ENCODE measurements at places on chromosomes 13 and 19.

DNA sequence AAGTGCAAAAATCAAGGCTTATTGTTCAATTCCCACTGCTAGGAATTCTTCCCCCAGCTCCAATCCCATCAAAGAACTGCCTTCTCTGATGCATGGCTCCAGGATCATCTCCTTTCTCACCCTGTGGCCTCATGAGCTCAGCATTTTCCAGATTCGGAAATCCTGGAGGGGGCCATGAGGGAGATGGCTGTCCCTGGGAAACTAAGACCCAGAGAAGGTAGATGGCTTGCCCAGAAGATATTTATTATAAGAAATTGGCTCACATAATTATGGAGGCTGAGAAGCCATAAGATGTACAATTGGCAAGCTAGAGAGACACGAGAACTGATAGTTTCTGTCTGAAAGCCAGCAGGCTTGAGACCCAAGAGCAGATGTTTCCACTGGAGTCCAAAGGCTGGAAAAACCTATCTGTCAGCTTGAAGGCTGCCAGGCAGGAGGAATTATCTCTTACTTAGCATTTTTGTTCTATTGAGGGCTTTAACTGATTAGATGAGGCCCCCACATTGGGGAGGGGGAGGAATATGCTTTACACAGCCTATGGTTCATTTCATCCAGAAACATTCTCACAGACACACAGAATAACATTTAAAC, 58.6 kb downstream of the GADD45B start:
- no peak for DNase-seq

GRCh38 chr13:107999751-108000150, 215.6 kb downstream of the LIG4 start:
- DNase-seq: no peak

- DNase-seq: no peak
These were observed 17.0 kb downstream of the RBM26 start for GRCh38 chr13:79389026-79389425.

DNA sequence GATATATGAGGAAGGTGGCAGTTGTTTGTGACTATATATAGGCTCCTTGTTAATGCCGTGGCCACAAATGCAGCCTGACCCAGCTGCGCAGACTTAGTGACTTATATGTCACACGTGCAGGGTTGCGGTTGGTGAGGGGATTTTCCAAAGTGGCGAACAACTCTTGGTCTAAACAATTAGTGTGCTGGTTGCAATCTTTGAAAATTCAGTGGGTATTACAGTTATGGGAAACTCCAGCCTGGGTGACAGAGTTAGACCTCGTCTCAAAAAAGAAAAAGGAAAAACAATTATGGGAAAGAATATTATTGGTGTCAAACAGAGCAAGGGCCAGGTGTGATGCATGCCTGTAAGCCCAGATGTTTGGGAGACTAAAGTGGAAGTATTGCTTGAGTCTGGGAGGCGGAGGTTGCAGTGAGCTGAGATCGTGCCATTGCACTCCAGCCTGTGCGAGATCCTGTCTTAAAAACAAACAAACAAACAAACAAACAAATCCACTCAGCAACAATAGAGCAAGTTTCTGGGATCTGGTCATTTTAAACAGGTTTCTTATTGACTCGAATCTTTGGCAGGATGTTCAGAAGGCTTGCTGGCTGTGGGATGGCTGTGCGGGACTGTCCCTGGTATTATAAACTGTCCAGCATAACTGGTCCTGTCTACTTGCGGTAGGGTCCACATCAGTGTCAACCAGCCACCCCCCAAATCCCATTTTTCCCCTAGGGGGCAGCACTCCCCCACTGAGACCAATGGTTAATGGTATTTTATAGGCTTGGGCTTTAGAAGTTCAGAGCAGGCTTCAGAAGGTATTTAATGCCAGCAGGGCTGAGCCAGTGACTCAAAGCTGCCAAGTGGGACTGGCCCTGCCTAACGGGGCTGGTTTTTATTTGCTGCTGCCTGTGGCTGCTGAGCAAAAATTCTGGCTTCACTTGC, 15.4 kb downstream of the RELB start:
- DNase-seq: peak; percentile 95

DNA sequence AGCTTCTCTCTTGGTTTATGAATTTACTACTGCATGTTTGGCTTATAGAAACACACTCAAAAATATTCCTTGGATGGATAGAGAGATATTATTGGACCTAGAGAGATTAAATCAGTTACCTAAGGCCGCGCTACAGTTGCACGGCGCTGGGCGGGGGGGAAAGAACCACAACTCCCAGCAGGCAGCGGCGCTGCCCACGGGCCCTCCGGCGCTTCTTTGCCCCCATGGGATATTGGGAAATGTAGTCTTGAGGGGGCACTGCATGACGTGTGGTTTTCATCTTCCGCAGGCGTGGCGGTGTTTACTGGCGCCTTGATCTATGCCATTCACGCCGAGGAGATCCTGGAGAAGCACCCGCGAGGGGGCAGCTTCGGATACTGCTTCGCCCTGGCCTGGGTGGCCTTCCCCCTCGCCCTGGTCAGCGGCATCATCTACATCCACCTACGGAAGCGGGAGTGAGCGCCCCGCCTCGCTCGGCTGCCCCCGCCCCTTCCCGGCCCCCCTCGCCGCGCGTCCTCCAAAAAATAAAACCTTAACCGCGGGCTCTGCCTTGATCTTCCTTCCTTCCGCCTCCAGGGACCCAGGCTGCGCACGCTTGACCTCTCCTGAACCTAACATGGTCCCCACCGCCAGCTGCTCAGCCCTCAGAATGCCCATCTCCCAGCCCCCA, 4.8 kb downstream of the EMP3 start:
- DNase-seq: peak; percentile 97

DNA sequence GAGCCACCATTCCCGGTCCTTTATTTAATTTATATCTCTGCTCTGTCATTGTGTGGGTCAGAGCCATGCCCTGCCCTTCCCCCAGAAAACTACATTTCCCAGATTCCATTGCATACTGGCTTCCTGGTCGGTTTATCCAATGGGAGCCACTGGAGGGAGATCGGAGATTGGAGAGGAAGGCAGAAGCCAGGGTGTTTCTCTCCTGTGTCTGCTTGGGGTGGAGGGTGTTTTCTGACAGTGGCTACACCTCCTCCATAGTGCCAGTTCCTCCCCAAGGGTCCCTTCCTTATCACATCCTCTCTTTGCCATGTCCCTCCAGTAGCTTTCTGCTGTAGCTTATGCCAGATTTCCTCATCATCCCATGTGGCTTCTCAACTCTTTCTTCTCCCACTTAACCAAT, 19.0 kb downstream of the OLFM2 start:
- DNase-seq: peak; percentile 54

GRCh38 chr19:52224211-52224610, 34.4 kb downstream of the PPP2R1A start:
- DNase-seq: no peak
